ENCODE measurements at places on chromosomes 5 and 9.

DNA sequence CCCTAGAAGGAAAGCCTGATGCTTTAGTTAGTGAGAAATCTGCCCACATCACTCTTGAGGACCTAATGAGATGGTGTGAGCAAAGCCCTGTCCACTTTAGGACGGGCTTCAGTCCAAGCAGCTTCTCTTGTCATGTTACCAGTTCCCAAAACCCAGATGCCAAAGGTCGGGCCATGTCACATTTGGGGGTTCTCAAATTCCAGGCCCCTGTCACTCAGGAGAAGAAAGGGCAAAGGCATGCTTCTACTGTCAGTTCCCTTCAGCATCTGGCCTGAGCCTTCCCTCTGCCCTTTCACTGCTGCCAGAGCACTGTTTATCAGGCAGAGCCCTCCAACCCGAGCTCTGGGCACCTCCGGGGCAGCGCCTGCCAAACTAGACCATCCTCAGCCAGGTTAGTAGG, 556.0 kb downstream of the BNC2 start:
- DNase-seq: no peak

DNA sequence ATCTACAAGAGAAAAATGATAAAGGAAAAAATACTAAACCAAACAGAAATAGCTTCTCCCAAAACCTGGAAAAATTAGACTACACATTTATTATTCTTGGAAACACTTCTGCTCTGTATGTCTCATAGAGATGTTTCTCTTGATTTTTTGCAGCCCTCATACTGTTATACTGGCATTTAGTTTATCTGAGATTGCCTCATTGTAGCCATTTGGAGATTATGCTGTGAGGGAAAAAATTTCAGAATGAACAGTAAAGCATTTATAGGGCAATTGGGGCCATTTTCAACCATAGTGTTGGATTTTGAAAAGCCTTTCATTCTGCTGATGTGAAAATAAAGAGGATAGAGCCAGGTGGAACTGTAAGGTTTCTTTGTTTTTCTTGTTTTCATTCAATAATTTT, 441.8 kb upstream of the RIOK2 start:
- no peak for DNase-seq

- DNase-seq: no peak
Measured at GRCh38 chr5:132431632-132432031, 58.9 kb downstream of the IRF1 start.

GRCh38 chr9:119827126-119827525, 457.9 kb upstream of the BRINP1 start:
- DNase-seq: no peak

DNA sequence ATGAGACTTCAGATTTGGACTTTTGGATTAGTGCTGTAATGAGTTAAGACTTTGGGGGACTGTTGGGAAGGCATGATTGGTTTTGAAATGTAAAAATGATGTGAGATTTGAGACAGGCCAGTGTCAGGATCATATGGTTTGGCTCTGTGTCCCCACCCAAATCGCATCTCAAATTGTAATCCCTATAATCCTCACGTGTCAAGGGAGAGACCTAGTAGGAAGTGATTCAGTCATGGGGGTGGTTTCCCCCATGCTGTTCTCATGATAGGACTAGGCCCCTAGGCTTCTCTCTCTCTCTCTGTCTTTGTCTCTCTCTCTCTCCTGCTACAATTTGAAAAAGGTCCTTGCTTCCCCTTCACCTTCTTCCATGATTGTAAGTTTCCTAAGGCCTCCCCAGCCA, 473.3 kb upstream of the CD180 start:
- DNase-seq: no peak

DNA sequence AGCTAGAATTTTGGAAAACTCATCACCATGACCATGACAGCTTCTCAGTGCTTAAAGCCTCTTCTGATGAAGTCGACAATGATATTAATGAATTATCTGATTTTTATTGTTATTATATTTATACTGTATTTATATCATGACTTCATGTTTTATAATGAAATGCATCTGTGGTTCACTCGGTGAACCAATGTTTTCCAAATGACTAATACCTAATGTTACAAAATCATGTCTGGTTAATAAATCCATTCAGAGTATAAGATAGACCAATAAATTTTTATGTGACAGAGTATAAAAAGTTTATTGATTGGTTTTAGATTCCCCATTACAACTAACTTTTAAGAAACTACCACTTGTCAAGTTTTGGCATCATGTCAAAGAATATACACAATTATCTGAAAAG, 416.5 kb downstream of the MLLT3 start:
- no peak for DNase-seq

DNA sequence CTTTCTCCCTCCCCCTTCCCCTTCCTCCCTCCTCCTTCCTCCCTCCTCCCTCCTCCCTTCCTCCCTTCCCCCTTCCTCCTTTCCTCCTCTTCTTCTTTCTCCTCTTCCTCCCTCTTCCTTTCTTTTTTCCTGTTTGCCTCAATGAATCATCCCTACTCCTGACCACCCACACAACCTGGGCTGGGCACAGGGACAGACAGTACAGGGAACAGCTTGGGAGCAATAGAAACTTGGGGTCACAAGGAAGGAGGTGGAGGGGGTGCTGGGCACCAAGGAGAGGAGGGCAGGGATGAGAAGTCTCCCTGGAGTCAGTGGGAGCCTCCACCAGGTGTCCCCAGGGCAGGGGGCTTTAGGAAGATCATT, 5.0 kb downstream of the TTC16 start:
- no peak for DNase-seq

GRCh38 chr5:141342773-141343172, 856 bp upstream of the PCDHGA3 start:
- no peak for DNase-seq

GRCh38 chr5:55410845-55411244, 103.1 kb downstream of the MTREX start:
- no peak for DNase-seq

Measured in stimulated activated CD8-positive, alpha-beta memory T cell treated with anti-CD3 and anti-CD28 coated beads, Interleukin-2, amount 100 ng/mL, for 48 hours (primary cell).